ENCODE measurements at places on chromosomes 11 and 22. TPM values are rescaled to one million over a fixed set of nuclear protein-coding genes. Genes with fewer than 3 reads are reported as not detected.

- DNase-seq, result no peak
Observed at GRCh38 chr22:29702000-29702930, 17.5 kb upstream of the CABP7 start.

- no peak for DNase-seq
Observed at GRCh38 chr11:11845071-11845470, 3.3 kb downstream of the USP47 start.

The SESN3 gene
- total RNA-seq, result 10.6 TPM

- no peak for DNase-seq
Observed at GRCh38 chr22:36823186-36823839, 6.5 kb upstream of the PVALB start.

The ACRV1 gene
- total RNA-seq, result not detected

DNA sequence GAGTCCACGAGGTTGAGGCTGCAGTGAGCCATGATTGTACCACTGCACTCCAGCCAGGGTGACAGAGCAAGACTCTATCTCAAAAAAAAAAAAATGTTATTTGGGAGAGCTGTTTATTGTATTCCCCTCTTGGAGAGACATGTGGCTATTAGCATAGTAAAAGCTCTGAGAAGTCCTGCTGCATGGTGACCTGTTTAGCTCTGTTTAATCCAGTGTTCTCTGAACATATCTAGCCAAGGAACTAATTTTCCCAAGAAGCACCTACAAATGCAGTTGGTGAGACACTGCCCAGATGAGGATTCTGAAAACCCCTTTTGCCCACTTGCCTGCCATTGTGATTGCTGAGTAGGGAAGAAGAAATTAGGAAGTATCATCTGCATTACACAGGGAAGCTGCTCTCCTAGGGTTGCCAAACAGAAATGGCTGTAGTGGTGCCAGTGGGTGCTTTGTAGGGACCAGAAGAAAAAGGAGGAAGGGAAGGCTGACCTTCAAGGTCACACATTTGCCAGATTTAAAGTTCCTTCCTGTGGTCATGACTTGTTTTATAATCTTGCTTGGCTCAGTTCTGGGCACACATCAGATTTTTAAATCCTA lies 15.7 kb downstream of the TIMP3 start:
- DNase-seq, result no peak

- DNase-seq, result no peak
Observed at GRCh38 chr11:107564877-107565218, 687 bp downstream of the ALKBH8 start.

GRCh38 chr11:364991-365725 lies 4.1 kb upstream of the B4GALNT4 start:
- DNase-seq, result no peak

DNA sequence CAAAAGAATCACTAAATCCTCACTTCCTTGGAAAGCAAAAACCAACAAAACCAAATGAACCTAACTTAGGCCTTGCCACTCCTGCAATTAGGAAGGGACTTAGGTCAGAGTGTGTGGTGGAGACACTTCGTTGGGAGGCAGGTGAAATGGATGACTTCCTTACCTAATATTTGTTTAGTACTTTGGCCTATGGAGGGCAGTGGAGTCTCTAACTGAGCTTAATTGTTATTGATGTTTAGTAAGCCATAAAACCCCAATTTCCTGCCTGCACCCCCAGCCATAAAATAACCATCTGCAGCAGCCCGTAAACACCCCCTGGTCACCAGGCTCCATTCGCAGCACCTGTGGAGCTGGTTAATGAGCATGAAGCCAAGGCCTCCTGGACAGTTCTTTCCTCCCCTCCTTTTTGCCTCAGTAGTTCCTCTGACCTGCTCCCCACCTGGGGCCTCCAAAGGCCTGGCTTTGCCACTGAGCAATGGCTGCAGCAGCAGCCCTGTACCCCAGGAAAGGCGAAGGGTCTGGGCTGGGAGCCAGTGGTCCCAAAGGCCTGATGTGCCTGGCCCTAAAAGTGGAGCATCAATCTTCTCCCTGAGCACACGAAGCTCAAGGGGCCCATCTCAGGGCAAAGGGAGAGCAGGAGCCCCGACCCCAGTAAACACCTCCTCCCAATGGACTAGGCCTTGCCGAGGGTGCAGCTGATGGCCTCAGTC lies 15.6 kb upstream of the SYT13 start:
- peak; percentile 53 for DNase-seq

The TEX54 gene
- not detected for total RNA-seq

DNA sequence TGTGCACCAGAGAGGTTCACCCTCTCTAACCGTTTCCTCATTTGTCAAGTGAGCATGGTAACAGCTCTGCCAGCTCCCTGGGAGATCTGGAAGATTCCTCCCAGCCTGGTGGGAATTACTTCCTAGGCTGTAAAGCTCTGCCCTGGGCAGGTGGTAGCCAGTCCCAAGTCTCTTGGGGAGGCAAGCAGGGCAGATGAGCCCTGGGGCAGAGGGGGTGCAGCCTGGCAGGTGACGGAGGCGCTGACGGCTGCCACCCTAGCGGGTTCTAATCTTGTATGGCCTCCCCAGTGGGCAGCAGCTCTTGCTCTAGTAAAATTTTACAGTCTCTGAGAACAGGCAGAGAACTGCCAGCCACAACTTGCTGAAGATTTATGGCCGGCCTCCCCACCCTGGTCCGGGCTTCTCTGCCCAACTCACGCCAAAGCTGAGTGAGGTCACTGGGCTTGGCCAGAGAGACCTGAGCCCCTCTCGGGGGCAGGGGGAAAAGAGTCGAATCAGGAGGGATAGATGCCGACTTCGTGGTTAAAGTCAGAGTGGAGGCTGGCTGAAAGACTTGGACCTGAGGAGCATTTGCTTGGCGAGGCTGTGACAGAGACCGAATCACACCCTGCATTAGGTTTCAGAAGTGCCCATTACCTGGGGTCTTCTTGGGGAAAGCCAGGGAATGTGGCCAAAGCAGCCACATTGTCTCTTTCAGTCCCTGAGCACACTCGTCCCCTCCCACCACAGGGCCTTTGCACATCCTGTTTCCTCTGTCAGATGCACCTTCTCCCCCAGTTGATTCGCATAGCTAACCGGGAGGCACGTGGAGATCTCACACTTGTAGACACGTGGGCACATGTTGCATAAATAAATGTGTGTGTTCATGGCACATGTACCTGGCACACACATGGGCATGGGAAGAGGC lies 188.2 kb downstream of the MN1 start:
- no peak for DNase-seq

DNA sequence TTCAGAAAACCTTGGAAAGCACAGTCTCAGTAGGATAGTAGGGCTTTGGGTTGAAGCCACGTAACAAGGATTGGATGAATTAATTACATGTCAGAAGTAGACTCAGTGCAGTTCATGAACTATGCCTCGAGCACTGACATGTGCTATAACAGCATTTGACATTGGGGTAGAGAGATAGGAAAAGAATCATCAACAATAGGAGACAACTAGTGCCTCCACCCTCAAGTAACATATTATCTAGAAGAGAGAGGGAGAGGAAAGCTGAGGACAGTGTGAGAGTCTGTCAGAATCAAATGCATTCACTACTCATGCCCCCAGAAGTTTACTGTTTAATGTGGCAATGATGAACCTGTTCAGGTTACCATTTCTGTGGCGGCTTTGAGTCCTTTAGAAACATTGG lies 26.4 kb downstream of the MMP13 start:
- DNase-seq, result no peak

DNA sequence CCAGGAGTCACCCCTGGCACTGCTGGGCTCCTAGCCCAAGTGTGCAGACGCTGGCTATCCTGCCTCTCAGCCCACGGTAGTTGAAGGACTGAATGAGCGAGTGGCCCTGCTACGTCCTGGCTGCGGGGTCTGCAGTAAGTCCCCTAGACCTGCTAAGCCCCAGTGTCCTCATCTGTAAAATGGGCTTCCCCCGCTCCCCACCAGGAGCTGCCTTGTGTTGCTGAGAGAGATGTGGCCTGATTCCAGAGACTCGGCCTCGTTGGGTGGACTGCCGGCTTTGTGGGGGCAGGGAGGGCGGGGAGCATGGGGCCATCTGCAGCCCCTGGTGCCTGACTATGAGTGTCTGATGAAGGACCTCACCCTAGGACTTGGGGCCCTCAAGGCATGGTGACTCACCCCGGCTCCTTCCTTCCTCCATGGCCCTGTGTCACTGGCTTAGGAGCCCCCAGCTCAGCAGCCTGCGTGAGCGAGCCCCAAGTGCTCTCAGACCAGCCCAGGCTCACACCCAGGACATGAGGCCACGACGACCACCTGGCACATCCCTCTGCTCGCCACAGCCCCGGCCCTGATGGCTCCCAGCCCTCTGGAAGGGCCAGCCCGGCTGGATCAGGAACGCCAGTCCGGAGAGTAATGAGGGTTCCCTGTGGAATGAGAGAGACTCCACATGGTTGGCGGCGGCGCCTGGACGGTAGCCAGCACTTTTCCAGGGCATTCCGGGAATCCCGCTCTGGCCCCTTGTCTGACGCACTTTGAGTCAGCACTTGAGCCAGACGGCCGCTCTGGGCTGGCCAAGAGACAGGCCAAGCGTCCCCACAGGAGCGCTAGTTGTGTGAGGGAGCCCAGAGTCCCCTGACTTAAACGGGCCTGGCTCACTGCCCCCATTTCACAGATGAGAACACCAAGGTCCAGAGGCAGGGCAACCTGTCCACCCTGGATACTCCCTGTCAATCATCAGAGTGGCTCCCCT lies 50.5 kb upstream of the SHISAL1 start:
- peak; percentile 93 for DNase-seq
